ENCODE measurements at places on chromosomes 7 and 10.

- DNase-seq: no peak
Measured at GRCh38 chr10:20927456-20927855, 30.3 kb upstream of the NEBL start.

GRCh38 chr7:26965724-26966123 is 101.3 kb upstream of the SKAP2 start:
- no peak for DNase-seq

- DNase-seq: no peak
Measured at GRCh38 chr10:119166564-119166963, 1.1 kb upstream of the SFXN4 start.

DNA sequence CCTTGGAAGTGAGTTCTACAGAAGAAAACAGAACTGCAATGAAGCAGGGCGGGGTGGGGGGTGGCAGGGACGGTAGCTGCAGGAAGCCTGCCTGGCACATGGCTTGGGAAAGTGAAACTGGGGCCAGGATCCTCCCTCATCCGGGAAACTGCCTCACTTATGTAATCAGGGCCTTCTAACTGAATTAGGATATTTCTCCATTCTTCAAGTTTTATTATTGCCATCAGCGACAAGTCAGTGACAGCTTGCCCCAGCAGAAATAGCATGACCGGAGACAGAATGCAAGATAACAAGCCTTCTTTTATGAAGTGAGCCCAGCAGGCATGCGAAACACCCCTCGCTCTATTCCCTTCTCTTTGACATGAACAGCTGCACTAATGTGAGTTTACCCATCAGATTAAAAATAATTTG is 77.5 kb upstream of the CACUL1 start:
- DNase-seq: no peak

DNA sequence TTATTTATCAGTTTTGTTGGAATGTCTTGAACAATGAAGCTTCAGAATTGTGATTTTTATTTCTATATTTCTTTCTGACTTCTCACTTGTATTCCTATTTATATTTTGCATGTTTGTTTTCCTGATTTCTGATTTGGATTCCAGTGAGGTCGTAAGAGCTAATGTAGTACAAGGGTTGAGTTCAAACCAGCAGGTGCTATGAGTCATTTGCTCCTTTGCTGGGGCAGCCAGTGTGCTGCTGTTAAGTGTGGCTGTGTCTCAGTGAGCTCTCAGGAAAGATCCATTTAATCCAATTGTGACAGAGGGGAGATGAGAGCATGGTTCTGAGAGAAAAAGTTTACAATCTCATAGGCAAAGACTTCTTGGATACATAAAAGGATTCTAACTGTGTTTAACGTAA is 48.6 kb downstream of the MCU start:
- no peak for DNase-seq

- no peak for DNase-seq
Measured at GRCh38 chr7:38574086-38574485, 57.1 kb downstream of the AMPH start.

- DNase-seq: no peak
Measured at GRCh38 chr10:130808686-130809085, 502.8 kb downstream of the TCERG1L start.

- no peak for DNase-seq
Measured at GRCh38 chr10:121687095-121687813, 89.0 kb upstream of the FGFR2 start.

Measured in NCI-H187 (cell line).